Activated naive CD4-positive, alpha-beta T cell treated with anti-CD3 and anti-CD28 coated beads for 36 hours (primary cell): ENCODE measurements at places on chromosomes 12 and 14. TPM values are rescaled to one million over a fixed set of nuclear protein-coding genes. Genes with fewer than 3 reads are reported as not detected.

DNA sequence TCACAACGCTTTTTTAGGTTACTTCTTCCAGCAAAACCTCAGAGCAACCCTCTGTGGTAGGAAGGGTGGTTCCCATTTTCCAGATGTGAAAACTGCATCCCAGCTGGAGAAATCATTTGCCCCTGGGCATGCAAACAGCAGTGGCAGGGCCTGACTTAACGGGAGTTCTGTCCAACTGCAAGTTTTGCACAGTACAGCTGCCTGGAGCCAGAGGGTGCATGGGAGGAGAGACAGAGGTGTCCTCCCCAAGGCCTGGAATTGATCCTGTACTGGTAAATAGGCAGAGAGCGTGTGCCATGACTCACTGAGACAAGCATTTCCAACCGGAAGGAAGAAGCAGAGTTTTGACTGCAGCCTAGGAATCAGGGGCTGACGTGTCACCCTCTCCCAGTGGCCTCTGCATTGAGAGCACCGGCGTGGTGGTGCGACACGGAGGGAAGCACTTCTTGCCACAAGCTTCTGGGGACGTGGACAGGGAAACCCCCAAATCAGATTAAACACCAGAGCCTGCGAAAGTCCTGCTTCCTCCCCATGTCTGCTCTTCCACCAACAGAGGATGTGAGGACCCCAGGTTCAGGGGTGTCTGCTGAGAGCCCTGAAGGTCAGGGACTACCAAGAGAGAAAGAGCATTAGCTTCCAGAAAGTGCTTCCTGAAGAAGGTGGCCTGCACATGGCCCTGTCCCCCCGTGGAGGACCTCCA, 19.0 kb upstream of the SERPINA4 start:
- H3K27ac ChIP-seq, result no peak overlapping the region
- H3K27me3 ChIP-seq, result peaks cover 16% of the 10 kb centered on the region
- no peaks in the 10 kb centered on the region for H3K36me3 ChIP-seq
- no peaks in the 10 kb centered on the region for H3K4me1 ChIP-seq
- no peak for DNase-seq

GRCh38 chr12:65988596-65988995, 142.0 kb downstream of the LLPH start:
- peaks cover 10% of the 10 kb centered on the region for H3K27me3 ChIP-seq
- no peak overlapping the region for H3K27ac ChIP-seq
- H3K4me3 ChIP-seq, result no peak overlapping the region
- DNase-seq, result no peak

Gene ANKRD33
- total RNA-seq, result not detected

- no peak for DNase-seq
- no peak overlapping the region for H3K4me3 ChIP-seq
- no peaks in the 10 kb centered on the region for H3K27me3 ChIP-seq
Measured at GRCh38 chr12:58310809-58311622, 369.6 kb downstream of the ATP23 start.

Gene IFI27L2
- total RNA-seq, result 67.0 TPM

DNA sequence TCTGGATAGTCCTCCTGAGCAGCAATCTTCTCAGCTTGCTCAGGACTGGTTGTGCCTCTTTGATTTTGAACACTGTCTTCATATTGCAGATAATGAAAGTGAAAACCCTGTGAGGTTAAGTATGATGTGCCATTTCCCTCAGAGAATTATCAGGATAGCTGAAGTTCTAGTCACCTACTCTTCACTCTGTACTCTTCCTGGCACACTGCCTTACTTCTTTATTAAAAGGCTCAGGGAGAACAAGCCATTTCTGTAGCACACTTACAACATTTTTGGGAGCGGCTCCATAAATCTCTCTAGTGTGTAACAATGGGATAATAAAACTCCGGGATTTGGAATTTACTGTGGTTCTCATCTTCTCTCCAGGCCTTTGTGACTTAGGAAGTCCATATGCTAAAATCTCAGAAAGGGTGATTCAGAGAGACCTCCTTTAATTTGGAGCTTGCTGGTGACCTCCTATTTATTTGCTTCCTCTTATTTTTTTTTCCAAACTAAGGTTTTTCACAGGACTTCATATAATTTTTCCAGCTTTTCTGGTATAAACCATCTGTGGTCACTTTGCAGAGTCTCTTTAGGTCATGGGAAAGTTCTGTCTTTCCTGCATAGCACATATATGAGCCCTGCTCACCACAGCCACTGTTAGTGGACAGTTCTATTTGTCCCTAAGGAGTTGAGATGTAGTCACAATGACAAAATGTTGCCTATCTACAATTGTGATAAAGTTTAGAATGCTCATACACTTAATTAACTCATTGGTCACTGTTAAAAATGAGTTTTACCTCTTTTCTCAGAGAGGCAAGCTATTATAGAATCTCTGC, 53.5 kb upstream of the LDHB start:
- no peak overlapping the region for H3K4me3 ChIP-seq
- H3K27ac ChIP-seq, result no peak overlapping the region
- no peaks in the 10 kb centered on the region for H3K36me3 ChIP-seq

- no peak overlapping the region for H3K27ac ChIP-seq
- DNase-seq, result no peak
- H3K27me3 ChIP-seq, result no peaks in the 10 kb centered on the region
- no peak overlapping the region for H3K4me3 ChIP-seq
- H3K4me1 ChIP-seq, result no peaks in the 10 kb centered on the region
- no peaks in the 10 kb centered on the region for H3K36me3 ChIP-seq
Measured at GRCh38 chr12:99201906-99202645, 445.5 kb upstream of the GARIN6 start.
